Activated T-helper 1 cell treated with anti-CD3 and anti-CD28 coated beads, Interleukin-2, amount 50 U/mL, for 16 hours (primary cell): ENCODE measurements at places on chromosomes 2 and 18.

DNA sequence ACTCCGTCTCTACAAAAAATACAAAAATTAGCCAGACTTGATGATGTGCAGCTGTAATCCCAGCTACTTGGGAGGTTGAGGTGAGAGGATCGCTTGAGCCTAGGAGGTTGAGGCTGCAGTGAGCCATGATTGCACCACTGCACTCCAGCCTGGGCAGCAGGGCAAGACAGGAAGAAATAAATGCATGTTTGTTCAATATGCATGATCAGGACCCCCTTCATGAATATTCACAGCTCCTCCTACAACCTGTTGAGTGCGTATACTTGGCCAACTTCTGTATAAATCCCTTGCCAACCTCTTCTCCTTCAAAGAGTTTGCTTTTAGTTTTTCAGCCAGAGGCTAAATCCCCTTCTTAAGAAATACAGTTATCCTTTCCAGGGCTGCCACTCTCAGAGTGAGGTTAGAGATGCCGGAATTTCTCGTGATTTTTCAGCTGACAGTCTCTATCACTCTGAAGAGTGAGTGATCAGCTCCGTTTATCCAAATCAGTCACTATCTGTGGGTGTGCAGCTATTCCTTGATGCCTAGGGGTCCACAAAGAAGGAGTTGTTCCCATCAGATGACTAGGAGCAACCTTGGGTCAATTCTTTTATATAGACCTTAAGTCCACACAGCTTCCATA lies 39.2 kb downstream of the FAM161A start:
- DNase-seq = no peak

GRCh38 chr2:37623971-37624900 lies 47.2 kb downstream of the CDC42EP3 start:
- DNase-seq = no peak

- DNase-seq = no peak
These were observed 389.0 kb upstream of the ETAA1 start for GRCh38 chr2:67008155-67008554.

DNA sequence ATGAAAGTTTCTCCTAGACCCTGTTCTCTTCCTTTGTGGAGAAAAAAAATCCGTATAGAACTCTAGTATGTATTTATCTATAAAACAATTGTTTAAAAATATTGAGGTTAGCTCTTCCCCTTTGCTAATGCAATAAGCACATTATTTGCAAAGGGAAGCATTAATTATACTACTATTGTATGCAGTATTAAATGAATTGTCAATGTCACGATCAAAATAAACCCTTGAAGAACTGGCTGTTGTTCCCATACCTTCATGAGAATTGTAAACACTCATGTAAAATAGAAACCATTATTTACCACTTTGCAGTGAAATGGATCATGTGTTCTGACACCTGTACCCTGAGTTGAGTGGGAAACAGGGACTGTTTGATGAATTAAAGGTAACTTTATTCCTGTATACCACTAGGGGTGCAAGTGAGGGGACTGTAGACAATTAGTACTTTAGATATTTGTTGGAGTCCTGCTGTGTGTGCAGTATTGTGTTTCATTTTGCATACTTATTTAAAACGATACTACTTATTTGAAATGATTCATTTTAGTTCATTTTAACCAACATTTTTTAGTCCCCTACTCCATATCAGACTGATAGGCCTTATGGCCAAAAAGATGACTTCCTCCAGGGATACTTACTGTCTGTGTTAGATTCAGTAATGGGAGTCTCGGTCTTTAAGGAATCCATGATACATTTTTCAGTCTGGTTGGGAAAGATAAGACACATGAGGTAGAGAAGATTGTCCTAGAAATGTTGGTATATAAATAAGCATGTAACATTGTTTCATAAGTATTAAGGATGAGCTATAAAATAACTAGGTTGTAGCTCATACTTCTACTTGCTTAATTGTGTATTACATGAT lies 7.9 kb downstream of the PKP4 start:
- no peak for DNase-seq

- no peak for DNase-seq
These were observed 59.4 kb downstream of the LIPG start for GRCh38 chr18:49621301-49621700.

DNA sequence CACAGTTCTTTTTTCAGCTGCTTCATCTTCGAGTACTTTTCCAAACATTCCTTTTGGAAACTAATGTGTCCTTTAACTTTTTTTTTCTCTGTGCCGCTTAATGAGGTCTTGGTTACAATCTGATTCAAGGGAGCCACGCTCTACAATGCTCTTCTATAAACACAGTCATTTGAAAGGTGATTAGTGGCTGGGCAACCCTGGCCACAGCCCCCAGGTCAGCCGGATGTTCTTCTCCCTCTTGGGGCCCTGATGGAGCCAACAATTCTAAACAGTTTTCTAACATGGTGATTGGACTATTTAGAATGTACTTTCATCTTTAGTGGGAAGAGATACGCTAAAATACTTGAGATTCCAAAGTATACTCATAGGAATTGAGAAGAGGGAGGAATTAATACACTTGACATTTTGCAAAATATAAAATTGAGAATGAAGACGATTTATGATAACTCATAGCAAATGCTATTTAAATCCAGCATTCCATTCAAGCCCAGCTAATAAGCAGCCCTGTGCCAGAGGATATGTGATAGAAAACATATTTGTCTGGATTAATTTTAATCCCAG lies 83.7 kb upstream of the MBOAT2 start:
- DNase-seq = no peak

DNA sequence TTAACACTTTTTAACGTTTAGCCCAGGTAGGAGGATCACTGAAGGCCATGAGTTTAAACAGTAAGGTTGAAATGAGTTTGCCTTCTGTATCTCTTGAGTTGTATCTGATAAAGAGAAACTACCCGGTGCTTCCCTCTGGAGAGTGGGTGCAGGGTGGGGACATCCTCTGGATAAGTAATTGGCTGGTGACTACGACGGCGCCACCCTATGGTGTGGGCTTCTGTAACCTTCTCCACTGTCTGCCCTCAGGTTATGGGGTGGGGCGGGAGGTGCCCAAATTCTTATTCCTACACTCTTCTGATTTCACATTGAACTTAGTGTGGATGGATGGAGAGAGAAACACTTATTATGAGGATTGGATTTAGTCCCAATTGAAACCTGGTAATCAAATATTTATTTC lies 68.8 kb downstream of the LDLRAD4 start:
- no peak for DNase-seq

DNA sequence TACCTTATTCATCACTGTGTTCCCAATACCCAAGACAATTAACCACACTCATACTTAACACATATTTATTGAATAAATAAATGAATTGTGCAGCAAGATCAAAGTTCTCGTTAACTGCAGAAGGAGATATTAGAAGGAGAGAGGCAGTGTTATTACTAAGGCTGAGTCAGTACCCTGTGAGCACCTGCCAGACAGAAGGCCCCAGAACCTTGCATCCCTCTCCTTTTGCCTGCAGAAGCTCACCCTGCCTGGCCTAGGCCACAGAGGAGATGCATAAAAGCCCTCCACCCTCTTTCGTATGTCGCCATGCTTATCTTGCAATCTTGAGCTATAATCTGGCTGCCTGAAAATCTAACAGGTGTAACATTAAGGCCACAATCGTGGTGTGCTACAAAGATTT lies 20.5 kb upstream of the RNF149 start:
- no peak for DNase-seq

DNA sequence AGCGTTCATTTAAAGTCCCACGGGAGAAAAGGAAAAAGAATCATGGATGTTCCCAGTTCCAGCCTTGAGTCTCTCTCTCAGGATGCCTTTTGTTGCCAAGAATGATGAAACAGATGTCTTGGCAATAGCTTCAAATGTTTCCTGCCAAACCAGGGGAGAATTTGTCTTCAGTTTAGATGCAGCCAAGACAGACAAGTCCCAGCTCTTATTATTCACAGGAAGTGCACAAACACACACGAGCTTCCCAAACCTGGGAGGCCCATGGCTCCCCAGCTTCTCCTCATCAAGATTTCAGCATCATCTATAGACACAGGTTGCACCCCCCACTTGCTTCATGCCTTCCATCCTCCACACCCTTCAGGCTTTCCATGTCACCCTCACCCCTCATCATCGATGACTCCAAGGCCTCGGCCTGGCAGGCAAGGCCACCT lies 45.9 kb downstream of the HS1BP3 start:
- no peak for DNase-seq

DNA sequence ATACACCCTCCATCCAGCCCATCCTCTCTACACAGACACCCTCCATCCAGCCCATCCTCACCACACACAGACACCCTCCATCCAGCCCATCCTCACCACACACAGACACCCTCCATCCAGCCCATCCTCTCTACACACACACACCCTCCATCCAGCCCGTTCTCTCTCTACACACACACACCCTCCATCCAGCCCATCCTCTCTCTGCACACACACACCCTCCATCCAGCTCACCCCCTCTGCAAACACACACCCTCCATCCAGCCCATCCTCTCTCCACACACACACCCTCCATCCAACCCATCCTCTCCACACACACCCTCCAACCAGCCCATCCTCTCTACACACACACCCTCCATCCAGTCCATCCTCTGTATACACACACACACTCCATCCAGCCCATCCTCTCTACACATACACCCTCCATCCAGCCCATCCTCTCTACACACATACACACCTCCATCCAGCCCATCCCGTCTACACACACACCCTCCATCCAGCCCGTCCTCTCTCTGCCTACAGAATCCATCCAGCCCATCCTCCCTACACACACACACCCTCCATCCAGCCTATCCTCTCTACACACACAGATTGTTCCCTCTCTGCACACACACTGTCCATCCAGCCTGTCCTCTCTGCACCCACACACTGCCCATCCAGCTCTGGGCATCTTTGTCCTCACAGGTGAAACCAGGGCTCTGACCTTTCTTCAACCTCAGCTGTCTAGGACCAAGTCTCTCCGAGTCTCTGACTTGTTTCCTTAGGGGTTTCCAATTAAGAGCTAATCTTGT lies 81.2 kb downstream of the EIPR1 start:
- DNase-seq = no peak

- DNase-seq = no peak
These were observed 564.0 kb downstream of the TNS1 start for GRCh38 chr2:217438821-217439220.

DNA sequence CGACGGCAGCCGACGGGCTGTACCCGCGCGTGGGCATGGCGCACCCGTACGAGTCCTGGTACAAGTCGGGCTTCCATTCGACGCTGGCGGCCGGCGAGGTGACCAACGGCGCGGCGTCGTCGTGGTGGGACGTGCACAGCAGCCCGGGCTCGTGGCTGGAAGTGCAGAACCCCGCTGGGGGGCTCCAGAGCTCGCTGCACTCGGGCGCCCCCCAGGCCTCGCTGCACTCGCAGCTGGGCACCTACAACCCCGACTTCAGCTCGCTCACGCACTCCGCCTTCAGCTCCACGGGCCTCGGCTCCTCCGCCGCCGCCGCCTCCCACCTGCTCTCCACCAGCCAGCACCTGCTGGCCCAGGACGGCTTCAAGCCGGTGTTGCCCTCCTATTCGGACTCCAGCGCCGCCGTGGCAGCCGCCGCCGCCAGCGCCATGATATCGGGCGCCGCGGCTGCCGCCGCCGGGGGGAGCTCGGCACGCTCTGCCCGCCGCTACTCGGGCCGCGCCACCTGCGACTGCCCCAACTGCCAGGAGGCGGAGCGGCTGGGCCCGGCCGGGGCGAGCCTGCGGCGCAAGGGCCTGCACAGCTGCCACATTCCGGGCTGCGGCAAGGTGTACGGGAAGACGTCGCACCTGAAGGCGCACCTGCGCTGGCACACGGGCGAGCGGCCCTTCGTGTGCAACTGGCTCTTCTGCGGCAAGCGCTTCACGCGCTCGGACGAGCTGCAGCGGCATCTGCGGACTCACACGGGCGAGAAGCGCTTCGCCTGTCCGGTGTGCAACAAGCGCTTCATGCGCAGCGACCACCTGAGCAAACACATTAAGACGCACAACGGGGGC lies 2.0 kb downstream of the SP9 start:
- DNase-seq = no peak

GRCh38 chr18:24417480-24417879 lies 9.0 kb upstream of the IMPACT start:
- DNase-seq = no peak

- no peak for DNase-seq
These were observed 40.0 kb upstream of the CYBRD1 start for GRCh38 chr2:171482308-171482707.

DNA sequence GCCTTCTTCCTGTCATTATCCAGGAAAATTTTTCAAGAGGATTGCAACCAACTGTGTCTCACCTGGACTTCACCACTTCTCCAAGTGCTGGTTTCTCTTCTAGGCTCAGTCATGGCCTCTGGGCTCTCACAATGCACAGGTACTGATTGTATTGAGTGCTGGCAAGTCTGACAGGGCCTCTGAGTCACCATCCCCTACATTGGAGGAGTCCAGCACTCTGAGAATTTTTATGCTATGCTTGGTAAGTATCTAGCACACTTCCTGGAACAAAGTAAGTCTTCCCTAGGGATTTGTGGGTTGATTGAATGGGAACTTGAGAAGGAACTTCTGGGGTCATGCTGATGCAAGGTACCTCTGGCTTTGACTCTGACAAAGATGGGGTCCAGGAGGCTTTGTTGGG lies 147.2 kb upstream of the CELF4 start:
- no peak for DNase-seq

- no peak for DNase-seq
These were observed 2.6 kb upstream of the PRLH start for GRCh38 chr2:237563816-237564215.

DNA sequence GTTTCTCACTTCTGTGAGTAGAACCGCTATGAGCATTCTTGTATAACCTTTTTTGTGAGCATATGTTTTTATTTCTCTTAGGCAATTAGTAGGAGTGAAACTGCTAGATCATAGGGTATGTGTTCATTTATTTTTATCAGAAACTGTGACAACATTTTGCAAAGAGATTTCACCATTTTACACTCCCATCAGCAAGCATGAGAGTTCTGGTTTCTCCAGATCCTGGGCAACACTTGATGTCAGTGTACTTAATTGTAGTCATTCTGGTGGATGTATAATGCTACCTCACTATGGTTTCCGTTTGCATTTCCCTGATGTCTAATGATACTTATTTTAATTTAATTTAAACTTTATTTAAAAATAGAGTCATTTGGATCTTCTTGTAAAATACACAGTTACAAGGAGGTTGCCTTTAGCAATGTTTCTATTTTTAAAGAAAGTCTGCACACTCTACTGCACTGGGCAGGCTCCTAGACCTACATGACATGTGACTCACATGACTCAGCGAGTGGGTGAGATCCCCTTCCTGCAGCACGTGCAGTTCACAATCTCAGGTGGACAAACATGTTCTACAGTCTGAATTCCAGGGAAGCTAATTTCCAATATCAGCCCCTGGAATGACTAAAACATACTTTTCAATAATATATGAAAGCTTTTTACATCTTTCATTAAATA lies 127.0 kb upstream of the BCL2L11 start:
- no peak for DNase-seq
